ENCODE measurements at places on chromosomes 2 and 18.

- DNase-seq, result no peak
These were observed 98.9 kb downstream of the ABI2 start for GRCh38 chr2:203427061-203427460.

DNA sequence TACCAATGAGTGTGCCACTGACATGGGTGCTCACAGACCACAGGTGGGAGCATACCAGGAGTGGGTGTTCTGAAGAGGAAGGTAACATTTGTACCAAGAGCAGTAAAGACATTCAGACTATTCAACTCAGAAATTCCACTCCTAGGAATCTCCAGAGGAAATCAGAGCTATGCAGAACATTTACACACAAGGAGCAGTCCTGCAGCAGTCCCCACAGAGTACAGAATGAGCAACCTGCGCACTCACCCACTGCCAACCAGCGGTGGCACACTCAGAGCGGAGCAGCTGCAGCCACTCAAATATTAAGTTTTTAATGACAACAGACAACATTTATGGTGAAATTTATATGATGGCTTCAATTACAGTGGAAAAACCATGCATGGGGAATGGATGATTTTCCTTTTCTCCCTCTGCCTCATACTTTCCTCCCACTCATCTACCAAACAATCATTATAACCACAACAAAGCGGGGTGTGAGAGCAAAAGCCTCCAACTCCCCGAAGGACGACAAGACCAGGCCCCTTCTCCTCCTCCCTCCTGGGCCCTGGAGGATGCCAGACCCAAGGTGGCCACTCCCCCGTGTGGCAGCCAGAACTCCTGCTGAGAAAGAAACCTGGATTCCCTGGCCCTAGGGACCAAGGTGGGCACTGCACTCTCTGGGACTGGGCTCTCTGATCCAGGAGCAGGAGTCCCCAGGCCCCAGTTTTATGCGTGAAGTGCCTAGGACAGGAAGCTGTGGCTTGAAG, 5.4 kb downstream of the HS6ST1 start:
- no peak for DNase-seq

GRCh38 chr2:18932853-18933252, 343.5 kb upstream of the NT5C1B start:
- no peak for DNase-seq

DNA sequence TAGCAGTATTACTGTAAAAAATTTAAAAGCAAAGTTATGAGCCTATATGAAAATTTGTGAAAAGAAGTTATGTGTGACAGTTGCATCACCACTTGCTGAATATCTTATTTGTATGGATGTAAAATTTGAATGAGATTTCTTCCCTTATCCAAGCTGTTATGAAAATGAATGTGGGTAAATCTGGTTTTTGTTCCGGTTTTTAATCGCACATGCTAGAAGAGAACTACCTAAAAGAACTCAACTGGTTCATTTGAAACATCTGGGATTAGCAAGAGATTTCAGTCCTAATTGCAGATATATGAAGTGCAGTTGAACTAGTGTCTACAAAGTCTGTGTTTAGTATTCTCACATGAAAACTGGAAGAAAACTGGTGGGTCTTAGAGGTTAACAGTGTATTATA, 467.1 kb upstream of the SPHKAP start:
- DNase-seq, result no peak

DNA sequence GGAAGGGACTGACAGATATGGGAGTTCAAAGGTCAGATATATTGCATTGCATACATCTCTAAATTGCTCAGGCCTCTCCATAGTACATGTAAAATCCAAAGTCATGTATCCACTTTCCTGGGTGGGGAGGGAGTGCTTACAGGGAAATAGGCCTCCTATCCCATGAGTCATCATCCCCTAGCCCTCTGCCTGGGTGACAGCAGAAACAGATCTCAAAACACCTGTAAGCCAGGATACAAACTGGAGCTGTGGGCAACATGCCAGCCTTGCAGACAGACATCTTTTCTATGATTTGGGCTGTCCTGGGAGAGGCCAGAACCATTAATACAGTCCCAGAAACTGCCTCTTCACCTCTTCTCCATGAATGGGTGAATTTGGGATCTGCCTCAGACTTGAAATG, 4.8 kb downstream of the ALK start:
- no peak for DNase-seq

DNA sequence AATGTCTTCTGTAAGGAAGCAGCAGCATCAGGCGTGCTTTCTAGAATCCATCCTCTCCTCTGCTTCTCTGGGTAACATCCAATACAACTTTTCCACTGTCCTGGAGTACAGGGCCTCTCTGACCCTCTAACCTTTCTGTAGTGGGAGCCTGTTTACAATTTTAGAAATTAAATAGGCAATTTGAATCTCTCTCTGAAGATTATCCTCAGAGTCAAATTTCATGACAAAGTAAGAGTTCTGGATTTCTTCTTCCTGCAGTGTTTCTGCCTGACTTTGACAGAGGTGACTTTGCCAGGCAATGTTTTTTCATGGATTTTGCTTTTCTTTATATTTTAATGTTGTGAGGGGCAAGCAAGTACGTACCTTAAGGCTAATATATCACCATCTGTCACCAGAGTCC, 558.4 kb downstream of the PARD3B start:
- DNase-seq, result no peak

DNA sequence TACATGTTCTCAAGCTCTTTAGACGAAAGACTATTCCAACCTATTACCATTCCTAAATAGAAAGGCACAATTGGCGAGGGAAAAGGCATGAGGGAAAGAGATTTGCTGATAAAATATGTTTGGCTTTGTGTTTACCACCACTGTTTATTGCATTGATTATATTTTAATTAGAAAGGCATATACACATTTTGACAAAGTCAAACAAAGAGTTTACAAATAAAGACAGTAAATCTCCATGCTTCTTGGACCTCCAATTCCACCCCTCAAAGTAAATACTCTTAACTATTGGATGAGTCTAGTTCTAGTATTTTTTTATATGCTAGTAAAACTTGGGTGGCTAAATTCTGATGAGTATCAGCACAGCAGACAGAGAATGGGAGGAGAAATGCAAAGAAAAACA, 521.4 kb downstream of the FBXO15 start:
- DNase-seq, result no peak

- DNase-seq, result no peak
These were observed 661.7 kb upstream of the NRXN1 start for GRCh38 chr2:51693640-51694039.

DNA sequence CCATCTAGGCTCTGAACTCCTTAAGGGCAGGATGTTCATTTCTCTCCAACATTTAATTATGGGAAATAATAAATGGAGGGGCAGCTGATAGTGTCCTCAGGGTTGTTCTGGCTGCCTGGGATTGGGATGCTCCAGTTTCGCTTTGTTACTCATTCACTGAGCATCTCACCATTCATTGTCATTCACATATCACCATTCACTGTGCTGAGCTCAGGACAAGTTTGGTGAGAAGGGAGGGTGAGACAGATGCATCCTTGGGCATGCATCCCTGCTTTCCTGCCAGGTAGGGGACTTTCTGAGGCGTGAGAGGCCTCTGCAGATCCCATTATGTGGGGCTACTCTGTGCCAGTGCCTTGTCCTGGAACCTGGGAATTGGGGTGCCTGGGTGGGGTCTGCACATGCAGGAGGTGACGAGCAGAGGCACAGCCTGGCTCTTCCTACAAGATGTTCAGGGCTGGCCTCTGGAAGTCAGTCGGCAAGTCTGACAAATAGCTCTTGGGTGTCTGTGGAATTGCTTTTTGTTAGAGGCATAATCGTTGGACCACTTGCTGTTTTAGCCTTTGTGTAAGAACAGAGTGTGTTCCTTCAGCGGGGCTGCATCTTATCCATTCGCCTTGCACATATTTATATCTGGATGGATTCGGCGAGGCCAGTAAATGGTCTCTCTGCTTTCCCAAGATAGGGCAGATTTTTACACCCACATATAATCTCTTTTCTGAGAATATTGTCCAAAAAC, 323.2 kb upstream of the THSD7B start:
- no peak for DNase-seq

Data from pons (tissue), 1 donor.